ENCODE measurements at places on chromosomes 5 and 9.

DNA sequence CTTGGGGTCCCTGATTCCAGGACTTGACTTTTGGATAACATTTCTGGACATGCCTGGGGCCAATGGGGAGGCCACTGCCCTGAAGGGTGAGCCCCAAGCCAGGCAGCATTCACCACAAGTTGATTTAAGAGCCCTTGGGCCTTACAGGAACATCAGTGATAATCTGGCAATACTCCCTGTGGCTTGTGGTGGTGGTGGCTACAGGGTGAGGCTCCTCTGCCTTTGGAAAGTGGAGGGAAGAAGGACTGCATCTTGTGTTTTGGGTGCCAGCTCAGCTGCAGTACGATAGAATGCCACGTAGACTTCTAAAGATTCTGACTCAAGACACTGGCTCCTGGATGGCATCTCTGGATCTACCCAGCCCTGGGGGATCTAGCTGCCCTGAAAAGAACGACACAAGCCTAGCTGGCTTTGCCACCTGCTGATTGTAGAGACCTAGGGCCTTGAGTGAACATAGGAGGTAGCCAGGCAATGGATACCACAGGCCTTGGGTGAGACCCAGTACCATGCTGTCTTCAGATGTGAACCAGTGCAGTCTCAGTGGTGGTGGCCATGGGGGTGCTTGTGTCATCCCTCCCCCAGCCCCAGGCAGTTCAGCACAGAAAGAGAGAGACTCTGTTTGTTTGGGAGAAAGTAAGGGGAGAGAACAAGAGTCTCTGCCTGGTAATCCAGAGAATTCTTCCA is 79.0 kb upstream of the DAP start:
- no peak for DNase-seq

DNA sequence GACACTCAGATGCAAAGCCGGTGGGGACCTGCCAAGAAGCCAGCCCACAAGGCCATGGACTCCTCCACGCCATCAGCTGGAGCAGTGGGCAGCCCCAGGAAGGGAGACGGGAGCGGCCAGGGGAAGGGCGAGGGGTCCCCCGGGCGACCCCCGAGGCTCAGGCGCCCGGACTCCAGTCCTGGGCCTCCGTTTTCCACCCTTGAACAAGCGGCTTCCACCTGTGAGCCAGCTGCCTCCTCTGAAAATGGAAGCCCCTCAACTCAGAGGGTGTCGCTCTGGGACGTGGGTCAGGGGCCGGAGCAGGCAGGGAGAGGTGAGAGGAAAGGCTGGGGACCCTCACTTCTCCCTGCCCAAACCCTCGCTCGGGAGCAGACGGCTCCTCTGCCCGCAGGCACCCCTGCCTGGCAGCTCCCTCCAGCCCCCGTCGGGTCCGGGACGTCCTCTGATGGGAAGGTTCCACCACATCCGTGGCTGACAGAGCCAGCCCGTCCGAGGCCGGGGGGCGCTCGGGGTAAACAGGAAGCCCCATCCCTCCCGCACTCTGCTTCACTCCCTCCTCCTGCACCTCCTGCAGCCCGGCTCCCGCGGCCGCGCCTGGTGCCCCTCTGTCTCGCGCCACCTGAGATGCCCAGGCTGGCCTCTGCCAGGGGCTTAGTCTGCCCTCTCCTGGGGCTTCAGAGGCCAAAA is 3.7 kb upstream of the EGFL7 start:
- DNase-seq, result no peak

DNA sequence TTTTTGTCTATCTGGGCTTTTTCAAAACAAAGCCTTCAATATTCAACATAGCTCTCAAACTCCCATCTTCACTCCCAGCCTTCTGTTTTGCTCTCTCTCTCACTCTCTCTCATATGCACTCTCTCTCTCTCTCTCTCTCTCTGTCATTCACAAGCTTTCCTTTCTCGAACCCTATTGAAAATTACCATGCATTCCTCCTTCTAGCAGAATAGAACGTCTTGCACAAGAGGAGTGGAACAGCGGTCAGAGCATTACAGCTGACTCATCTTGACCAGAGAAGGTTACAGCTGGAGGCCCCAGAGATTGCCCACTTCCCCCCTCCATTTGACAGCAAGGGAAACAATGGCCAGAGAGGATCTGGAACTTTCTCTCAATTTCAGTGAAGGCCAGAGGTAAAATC is 51.0 kb upstream of the LIFR start:
- no peak for DNase-seq

GRCh38 chr9:91421971-91422757 is 1.5 kb downstream of the NFIL3 start:
- DNase-seq, result peak; percentile 18

- DNase-seq, result no peak
These were observed 18.8 kb downstream of the FUBP3 start for GRCh38 chr9:130598188-130598587.

- DNase-seq, result no peak
These were observed 29.6 kb downstream of the RGS3 start for GRCh38 chr9:113493203-113493520.

- no peak for DNase-seq
These were observed 200.3 kb downstream of the SNX18 start for GRCh38 chr5:54717870-54718269.
